ENCODE measurements at places on chromosomes 3 and 15. TPM values are rescaled to one million over a fixed set of nuclear protein-coding genes. Genes with fewer than 3 reads are reported as not detected.

TLR9 gene
- total RNA-seq, result under 0.01 TPM

CASR gene
- under 0.01 TPM for total RNA-seq

OIP5 gene
- 4.2 TPM for total RNA-seq

FEZF2 gene
- total RNA-seq, result not detected

MESP2 gene
- 0.19 TPM for total RNA-seq

MUSTN1 gene
- not detected for total RNA-seq

ZBBX gene
- not detected for total RNA-seq

GOLGA6A gene
- not detected for total RNA-seq

PATL2 gene
- total RNA-seq, result under 0.01 TPM

Data from vein endothelial cell (primary cell).